ENCODE measurements at places on chromosomes 13 and 19.

GRCh38 chr19:51726049-51726448 lies 2.3 kb upstream of the HAS1 start:
- DNase-seq: no peak

DNA sequence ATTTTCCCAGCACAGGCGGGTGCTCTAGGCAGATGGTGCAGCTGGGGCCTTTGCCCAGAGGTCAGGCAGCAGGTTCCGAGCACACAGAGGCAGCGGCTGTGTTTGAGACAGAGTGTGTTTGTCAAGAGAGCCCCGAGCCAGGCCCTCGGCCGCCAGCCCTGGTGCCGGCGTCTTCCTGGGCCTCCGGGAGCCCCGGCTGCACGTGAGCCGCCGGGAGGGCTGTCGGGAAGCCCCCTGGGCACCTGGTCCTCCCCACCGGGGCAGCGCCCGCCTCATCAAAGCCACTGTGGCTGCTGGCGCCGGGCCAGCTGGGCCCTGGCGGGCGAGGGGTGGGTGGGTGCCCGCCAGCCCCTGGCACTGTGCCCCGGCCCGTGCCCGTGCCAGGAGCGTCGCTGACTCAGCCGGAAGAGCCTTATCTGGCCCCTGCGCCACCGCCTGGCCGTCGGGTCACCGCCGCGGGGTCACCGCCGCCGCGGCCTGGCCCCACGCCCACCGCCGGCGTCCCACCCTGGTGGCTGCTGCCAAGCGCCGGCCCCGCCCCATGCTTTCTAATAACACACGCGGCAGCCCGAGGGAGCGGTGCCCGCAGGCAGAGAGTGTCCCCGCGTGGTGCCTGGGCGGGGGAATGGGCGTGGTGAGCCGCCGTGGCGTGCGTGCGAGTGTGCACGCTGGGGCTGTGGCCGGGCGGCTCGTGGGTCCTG lies 14.9 kb downstream of the ARID3A start:
- peak; percentile 64 for DNase-seq

GRCh38 chr13:24539500-24540165 lies 27.1 kb upstream of the PARP4 start:
- no peak for DNase-seq

DNA sequence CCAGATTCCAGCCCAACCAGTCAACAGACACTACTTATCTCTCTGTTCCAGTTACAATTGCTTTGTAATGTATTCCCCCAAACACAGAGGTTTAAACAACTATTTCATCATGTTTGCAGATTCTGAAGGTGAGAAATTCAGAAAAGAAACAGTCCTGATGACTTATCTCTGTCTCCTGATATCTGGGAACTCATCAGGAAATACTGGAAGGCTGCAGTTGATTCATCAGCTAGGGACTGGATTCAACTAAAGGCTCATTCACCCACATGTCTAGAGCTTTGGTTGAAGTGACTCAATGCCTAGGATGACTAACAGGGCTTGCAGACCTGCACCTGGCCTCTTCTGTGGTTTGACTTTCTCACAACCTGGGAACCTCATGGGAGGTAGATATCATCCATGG lies 56.6 kb upstream of the GPC6 start:
- no peak for DNase-seq

GRCh38 chr19:6765738-6766356 lies 1.4 kb downstream of the SH2D3A start:
- no peak for DNase-seq

GRCh38 chr19:6705931-6706632 lies 14.4 kb downstream of the C3 start:
- DNase-seq: no peak

DNA sequence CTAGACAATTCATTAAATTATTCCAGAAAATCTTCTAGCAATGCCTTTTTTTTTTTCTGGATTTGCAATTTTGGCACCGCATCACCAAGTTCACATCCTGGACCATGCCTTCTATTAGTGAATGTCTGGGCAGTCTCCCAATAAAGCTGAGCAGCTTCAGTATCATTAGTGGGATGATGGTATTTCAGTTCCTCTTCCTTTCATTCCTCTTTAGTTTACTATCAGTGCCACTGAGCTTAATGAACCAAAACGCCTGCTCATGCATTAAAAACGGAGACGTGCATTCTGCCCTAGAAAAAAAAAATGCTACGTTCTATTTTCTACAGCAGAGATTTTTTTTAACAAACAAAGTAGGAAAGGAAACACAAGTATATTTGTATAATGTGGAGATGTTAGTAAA lies 343.0 kb downstream of the PCDH9 start:
- no peak for DNase-seq

- DNase-seq: no peak
Observed at GRCh38 chr13:40232311-40233040, 434.0 kb downstream of the FOXO1 start.

DNA sequence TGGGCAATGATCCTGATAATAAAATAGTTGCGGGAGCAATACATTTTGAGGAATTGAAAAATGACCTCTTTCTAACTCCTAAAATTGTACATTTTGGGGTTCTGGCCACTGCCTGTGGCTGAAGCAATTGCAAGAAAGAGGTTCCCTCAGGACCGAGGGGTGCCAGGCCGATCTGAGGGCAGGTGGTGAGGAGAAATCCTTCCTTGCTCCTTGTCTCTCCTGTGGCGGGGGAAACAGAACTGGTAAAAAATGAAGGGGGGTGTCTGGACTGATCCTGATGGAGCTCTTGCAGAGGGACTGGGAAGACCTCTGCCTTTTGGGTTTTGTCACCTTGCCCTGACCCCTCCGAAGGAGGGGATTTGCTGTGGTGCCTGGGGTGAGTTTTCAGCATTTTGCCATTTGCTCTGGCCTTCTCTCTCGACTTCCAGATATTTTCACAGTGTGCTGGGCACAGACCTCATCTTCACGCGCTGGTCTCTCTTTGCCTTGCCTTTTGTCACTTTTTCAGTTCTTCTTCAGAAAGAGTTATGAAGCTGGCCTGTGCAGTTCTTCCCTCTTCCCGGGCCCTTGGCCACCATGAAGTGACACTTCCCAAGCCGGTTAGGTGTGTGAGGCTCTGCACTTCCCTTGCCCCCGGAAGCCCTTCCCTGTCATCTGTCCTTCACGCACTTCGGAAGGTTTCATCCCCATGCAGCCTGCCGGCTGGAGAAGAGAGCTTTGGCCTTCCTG lies 22.2 kb downstream of the NFIX start:
- DNase-seq: no peak

DNA sequence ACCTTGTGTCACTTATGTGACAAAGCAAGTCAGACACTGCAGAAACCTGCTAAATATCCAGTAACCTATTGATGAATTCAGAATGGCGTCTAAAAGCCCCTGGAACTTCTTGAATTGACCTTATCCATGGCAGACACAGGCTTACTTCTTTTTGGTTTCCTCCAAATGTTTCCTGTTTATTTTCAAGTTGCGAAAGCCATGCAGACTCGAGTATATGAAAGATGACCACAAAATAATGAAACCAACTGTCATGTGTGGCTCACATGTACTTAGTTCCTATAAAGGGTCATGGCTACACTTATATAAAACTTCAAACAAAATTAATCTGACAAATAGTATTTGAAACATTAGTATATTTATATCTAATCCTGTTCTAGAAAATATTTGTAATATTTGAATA lies 113.1 kb upstream of the FNDC3A start:
- no peak for DNase-seq

Measured in activated CD4-positive, alpha-beta T cell treated with anti-CD3 and anti-CD28 coated beads, Interleukin-2, amount 50 U/mL, for 4 hours (primary cell).